Central memory CD4-positive, alpha-beta T cell (primary cell): ENCODE measurements at places on chromosomes 1 and 21.

GRCh38 chr1:175793617-175794016, 50.2 kb upstream of the TNR start:
- no peak for DNase-seq

GRCh38 chr1:15083578-15083977, 70.0 kb upstream of the TMEM51 start:
- DNase-seq, result no peak

GRCh38 chr1:80048716-80049115, 1042.2 kb upstream of the ADGRL4 start:
- DNase-seq, result no peak

DNA sequence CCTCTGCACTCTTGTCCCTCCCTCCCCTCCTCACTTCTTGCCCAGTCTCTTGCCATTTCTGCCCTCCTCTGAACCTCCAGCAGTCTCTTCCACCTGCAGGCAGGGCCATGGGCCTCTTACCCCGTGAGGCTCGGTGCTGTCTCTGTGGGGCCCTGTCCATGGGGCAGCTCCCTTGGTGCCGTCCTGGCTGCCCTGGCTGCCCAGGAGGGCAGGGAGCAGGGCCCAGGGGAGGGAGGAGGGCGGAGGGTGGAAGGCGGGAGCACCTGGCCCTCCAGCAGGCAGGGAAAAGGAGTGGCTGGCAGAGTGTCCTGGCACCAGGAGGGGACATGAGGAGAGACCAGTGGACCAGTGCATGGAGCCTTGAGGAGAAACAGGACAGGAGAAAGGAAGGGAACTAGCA, at the start of gene RORC:
TSS of gene RORC (minus strand) at position 198 of the 400 bp plus-strand sequence. CDS start at position 160, 38 bp downstream.
- DNase-seq, result no peak

DNA sequence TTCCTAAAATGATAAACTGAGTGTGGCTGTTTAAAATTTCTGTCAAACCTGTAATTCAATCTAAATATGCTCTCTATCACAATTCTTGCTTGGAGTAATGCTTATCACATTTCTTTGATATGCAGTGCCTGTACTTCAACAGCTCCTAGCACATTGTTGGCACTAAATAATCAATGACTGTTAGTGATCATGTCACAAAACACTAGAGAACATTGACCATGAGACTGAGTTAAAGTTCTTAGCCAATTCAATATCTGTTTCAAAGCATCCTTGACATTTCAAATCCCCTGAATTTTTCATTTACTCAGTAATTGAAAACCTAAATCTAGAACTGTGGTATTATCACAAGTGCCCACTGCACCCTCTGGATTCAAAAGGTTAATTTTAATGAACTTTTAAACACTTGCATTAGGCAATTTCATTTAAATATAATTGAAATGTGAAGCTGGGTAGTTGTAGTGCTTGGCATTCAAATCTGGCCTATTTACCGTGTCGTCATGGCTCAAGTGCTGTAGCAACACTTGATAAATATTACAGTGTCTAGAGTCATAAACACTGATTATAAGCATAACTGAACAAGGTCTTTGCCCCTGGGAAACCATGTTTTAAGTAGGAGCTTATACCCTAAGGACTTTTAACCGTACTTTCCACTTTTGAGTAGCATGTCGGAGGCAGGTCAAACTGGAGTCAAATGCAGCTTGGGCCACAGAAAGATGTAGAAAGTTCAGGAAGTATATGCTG, 143.6 kb downstream of the LRRC7 start:
- DNase-seq, result no peak

DNA sequence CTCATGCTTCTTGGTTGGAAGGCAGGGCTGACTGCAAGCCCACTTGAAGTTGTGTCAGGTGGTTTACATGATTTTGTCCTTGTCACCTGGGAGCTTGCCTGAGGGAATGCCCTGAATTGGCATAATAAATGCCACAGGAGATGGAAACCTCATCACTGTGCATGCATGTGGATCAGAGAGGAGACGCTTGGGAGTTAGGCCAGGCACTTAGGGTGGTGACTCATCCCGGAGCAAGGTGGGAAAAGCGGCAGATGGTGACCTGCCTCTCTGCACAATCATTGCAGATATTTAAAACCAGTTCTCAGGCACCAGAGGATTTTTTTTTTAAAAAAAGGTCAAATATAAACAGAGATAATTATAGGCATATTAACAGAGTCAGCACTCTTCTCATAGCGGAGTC, 202.2 kb upstream of the KIAA0040 start:
- DNase-seq, result no peak

- no peak for DNase-seq
These were observed 15.4 kb upstream of the ADAR start for GRCh38 chr1:154623358-154623757.

- DNase-seq, result no peak
These were observed 652 bp upstream of the GPX7 start for GRCh38 chr1:52601519-52601918.

DNA sequence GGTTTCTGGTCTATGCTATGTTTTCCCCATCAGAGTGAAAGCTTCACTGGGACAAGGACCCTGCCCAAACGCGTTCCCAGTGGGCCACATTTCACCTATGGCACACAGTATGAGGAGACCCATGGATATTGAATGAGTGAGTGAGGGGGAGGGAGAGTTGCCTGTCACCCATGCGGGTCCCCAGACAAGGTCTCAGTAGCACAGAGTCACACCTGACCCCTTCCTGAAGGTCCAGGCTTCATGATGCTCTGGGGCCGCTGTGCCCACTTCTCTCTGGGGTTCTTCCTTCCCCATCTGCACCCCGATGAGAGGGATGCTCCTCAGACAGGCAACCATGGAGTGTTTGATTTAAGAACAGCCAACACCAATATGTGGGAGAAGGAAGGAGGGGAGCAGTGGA, 72.3 kb upstream of the CSF3R start:
- no peak for DNase-seq

- DNase-seq, result no peak
These were observed 146.0 kb downstream of the PLA2G4A start for GRCh38 chr1:186974774-186975181.

GRCh38 chr1:24047110-24047477, 64.8 kb downstream of the MYOM3 start:
- no peak for DNase-seq

DNA sequence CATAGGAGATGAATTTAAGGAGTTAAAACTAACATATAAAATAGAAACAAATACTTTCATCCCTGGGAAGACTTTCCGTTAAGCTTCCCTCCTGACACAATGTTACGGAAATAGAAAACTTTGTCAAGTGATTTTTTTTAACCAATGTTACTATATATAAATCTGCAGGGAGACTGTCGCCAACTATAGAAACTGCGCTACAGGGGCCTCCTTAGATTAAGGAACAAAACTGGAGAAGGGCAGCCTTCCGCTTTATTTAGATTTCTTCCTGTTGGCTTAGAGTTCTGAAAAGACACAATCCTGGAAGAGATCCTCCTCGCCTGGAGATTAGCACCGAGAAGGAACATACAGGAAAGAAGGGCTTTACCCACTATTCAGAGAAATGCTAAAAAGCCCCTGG, 1.5 kb downstream of the MGST3 start:
- DNase-seq, result no peak

- DNase-seq, result no peak
These were observed 137.2 kb downstream of the KCTD3 start for GRCh38 chr1:215704089-215704860.

GRCh38 chr1:151147132-151147503, 687 bp upstream of the SEMA6C start:
- no peak for DNase-seq

- no peak for DNase-seq
These were observed 1.0 kb downstream of the LYST start for GRCh38 chr1:235865565-235866204.

DNA sequence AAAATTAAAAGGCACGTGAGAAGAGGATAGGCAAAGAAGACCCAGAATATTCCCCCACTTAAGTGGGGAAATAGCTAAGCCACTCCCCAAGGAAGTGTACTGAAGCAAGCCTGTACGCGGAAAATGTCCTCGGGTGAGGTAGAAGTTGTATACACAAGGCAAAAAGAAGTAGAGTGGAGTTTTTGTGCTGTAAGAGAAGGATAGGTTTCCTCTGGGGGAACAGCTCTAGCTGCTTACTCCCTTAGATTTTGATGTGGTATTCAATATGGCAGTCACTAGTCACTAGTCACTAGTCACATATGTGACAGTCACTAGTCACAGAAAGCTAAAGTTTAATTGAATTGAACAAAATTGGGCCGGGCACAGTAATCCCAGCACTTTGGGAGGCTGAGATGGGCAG, 7.6 kb downstream of the TXNIP start:
- peak; percentile 50 for DNase-seq

- no peak for DNase-seq
These were observed 2.3 kb upstream of the MKNK1 start for GRCh38 chr1:46606255-46606965.

DNA sequence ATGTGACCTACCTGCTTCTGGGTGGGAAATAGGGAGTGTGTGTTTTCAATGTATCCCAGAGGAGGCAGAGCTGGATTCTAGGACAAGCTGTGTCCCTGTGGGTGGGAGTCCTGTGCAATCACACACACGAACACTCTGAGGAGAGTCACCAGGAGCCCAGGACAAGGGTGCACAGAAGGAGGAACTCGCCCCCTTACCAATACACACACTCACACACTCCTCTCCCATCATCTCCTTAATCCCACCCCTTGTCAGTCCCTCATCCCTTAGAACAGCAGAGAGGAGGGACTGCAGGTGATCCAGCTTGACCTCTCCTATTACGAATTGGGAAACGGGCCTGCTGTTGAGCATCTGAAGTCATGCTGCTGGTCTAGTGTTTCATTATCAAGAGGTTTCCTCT, 8.5 kb upstream of the MYBPHL start:
- no peak for DNase-seq

GRCh38 chr1:66618390-66618789, 84.4 kb downstream of the SGIP1 start:
- DNase-seq, result no peak

DNA sequence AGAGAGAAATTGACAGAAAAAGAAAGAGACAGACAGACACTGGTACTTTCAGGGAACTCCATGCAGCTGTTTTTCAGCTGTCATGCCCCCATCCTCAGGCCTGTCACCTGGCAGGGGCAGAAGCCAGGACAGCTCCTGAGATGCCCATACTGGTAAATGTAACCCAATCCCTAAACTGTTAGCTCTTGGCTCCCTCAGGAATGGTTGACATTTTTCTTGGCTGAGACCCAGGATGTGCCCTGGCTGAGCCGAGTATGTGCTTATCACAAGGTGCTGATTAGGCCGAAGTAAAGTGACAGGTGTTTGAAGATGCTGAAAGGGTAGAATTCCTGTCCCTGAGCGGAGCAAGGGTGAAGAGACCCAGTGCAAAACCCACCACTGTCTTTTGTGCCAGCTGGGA, 50.7 kb downstream of the PGM1 start:
- DNase-seq, result no peak

GRCh38 chr21:27802816-27803475, 836.1 kb upstream of the ADAMTS5 start:
- no peak for DNase-seq

DNA sequence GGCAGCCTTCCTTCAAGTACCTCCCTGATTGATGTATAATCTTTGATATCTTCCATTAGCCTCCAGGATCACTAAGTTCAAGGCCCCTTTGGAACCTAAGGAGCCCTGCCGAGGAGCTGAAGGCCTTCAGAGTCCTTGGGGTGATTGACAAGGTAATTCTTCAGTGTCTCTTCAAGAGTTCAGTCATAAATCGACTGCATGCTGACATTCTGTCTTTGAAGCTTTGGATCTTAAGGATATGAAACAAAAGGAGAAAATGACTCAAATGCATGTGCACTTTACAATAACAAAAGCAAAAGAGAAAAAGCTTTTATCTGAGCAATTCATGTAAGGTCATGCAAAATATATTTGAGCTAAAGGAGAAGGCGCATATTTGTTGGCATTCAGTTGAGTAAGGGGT, 125.3 kb downstream of the RPS6KC1 start:
- DNase-seq, result no peak

- DNase-seq, result peak; percentile 59
These were observed 5.5 kb upstream of the FOXD2 start for GRCh38 chr1:47432071-47433036.

DNA sequence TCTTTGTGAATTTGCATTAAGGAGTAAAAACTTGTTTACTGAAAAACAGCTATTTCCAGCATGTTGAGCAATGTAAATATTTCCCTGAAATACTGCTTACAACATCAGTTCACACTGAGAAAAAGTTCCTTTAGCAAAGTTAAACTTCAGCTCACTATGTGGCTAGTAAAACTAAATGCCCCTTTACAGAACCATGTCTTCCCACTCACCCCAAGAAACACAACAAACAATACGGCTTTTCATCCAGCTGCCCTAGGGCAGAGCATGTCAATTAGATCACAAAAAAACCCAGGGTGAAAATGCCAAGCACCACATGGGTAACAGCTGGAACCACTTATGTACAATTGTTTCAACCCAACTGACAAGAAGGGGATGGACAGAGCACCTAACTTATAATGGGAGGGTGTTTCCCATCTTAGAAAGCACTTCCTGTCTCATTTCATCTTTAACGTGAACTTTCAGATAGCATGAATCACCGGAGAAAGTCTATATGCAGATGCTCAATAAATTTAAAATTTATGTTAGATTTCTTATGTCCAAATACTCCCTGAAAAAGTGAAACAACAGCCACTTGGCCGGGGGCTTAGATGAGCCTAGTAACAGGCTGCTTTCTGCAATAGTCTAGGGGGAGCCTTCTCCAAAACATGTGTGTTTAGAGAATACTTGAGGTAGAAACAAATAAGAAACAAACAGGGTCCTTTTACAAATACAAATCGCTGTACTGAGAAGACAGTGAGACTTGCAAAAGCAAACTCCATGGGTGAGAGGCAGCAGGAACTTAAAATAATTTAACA, 6.6 kb downstream of the NID1 start:
- no peak for DNase-seq

DNA sequence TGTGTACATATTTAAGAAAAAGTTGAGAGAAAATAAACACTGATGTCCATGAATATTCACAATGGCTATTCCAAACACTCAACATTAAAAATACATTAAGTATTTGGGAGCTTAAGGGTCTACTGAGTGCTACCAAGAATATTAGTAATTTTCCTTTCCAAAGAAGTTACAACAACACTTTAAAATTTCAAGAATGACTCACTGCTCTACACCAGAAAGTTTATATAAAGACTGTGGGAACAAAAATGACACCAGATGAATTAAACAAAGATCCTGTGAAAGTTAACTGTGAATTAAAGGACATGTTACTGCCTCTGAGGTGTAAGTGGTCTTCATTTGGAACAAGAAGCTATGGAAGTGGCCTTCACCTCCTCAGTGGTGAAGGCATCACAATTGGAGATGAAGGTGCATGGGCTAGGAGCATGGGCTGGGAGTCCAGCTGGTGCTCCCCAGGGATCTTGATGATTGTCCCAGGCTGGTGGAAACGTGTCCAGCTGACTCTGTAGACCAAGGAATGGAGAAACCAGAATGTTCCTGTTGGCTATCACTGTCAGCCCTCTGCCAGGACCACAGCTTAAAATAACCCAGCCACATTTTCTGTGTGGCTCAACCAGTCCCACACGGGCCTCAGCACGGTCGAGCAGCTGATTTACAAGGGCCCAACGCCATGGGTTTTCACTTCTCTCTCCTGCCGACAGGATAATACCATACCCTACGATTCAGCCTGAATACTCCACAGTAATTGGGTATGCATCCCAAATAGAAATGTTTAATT, 28.8 kb downstream of the TAF5L start:
- no peak for DNase-seq

- DNase-seq, result no peak
These were observed 25.5 kb downstream of the MT1HL1 start for GRCh38 chr1:236978740-236979139.
